ENCODE measurements at places on chromosomes 1 and 21. TPM values are rescaled to one million over a fixed set of nuclear protein-coding genes. Genes with fewer than 3 reads are reported as not detected.

DNA sequence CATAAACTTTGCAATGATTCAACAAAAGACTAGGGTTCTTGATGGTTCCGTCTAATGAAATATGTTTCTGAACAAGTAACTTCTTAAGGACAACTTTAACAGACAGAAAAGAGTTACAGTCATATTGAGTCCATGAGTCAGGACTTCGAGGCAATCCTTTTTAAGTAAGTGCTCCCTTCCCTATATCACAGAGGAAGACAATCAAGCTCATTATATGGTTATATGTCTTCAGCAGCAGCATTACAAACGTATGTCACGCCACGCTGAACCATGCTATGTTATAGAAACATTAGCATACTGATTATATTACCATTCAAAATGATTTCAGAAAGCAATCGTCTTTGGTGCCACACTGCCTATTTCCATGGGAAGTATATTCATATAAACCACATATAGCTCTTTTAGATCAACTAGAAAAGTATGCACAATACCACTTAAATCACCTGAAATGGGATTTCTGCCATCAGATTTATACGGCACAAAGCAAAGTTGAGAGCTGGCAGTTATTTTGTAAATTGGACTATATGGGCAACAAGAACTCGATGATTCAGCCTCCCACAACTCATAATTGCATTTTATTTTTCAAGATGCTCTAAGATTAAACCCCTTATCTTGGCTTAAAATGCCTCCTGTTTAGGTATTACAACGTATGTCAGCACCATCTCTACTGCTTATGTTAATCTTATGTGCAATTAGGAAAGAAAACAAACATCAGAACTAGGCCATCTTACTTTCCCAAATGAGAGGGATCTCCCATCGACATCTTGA lies 111.3 kb upstream of the SAMSN1 start:
- DNase-seq: no peak

DNA sequence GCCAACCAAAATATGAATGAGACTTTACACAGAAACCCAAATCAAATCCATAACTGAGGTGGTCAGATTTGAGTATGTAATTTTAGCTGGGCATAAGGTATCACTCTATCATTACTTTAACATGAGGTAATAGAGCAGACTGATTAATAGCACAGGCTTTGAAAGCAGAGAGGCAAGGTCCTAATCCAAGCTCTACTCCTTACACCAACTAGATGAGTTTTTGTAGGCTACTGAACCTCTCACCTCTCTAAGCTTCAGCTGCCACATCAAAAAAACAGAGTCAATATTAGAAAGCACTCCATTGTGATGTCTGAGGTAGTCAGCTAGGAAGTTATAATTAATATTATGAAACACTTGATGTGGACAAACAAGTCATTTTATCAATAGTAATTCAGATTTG lies 63.7 kb downstream of the ARID4B start:
- no peak for DNase-seq

- peak; percentile 44 for DNase-seq
Measured at GRCh38 chr1:154352581-154353459, 27.5 kb downstream of the ATP8B2 start.

- DNase-seq: no peak
Measured at GRCh38 chr1:221559911-221560310, 182.0 kb downstream of the DUSP10 start.

DNA sequence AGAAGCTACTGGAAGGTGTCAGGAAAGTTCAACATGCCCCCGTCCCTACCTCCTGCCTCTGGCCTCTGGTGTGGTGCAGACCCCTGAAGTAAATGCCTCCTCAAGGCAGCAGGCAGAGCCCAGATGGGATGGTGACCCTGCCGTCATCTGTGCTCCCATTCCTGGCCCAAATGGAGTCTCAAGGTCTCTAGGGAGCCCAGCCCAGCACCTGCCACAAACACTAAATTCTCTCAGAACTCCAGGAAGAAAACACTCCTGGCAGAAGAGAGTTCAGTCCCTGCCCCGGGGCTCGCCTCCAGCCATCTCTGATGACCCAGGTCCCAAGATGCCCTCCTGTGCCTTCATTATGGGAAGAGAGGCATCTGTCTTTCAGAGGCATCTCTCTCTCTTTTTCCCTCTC lies 261.6 kb upstream of the TMEM51 start:
- no peak for DNase-seq

GRCh38 chr1:30852026-30852425 lies 56.5 kb downstream of the SDC3 start:
- DNase-seq: no peak

DNA sequence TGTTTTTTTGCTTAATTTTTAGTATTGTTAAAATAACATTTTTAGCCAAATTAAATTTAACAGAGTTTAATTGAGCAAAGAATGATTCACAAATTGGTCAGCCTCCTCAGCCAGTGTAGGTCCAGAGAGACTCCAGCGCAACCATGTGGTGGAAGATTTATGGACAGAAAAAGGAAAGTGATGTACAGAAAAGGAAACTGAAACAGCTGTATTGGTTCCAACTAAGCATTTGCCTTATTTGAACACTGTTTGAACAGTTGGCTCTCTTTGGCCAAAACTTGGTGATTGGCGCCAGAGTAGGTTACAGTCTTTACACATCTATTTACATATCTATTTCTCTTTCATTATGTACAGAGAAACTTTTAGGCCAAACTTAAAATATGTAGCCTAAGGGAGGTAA lies 19.4 kb downstream of the RPS6KC1 start:
- no peak for DNase-seq

DNA sequence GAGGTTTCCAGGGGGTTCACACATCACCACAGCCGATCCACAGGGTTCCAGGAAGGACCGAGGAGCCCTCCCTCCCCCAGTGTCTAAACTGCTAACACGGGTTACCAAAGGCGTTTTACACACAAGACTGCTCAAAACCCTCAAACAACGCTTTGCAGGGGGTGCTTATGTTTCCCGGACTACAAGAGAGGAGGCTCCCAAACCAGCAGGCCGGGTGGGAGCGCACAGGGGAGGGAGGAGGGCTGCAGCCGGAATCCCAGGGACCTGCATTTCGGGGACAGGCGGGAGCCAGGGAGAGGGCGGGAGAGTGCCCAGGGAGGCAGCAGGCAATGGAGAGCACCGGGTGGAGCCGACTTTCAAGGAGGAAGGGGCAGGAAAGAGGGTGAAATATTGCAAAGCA lies 50.8 kb downstream of the ACBD3 start:
- no peak for DNase-seq

GRCh38 chr1:228334226-228334935 lies 72.3 kb downstream of the TRIM11 start:
- DNase-seq: no peak

TEKT2 gene
- not detected for total RNA-seq

DNA sequence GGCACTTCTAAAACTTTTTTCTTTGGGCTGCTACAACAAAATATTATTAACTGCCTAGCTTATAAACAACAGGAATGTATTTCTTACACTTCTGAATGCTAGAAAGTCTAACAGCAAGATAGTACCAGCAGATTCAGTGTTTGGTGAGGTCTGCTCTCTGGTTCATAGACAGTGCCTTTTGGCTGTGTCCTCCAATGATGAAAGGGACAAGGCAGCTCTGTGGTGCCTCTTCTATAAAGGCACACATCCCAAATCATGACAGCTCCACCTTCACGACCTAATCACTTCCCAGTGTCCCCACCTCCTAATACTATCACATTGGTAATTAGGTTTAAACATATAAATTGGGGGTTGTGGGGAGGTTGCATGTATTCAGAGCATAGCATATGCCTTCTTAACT lies 9.5 kb downstream of the CFH start:
- DNase-seq: no peak

DNA sequence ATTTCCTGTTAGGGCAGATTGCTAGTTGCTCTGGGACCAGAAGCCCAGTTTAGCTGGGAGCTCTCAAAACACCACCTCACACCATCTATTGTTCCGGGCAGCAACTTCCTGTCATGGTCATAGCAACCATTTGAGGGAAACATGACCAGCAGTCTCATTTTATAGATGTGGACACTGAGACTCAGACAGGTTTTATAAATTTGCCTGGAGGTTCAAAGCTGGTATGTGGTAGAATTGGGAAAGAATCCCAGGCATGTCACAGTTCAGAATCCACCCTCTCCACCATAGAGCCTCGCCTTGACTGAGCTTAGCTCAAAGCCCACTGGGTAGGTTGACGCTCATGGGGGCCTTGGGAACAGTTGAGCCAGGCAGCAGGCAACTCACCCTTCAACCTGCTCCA lies 14.0 kb upstream of the TRIM67 start:
- DNase-seq: no peak

SMAP2 gene
- total RNA-seq: 153 TPM

DNA sequence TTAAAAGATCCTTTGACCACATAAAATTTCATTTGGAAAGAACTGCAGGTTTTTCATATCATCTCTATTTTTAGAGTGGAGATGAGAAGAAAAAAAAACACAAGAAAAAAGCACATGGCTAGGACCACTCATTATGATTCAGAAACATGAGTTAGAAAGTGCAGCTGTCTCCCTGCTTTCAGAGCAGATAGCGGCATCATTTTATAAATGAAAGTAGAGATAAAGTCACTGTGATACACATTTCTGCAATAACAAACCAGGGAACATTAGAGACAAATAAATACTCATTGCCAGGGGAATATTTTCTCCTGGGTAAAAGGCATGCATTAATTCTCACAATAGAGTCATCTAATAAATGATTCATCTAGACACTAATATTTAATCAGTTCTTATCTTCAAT lies 87.5 kb upstream of the PLPPR4 start:
- DNase-seq: no peak

- DNase-seq: no peak
Measured at GRCh38 chr1:169094897-169095569, 11.5 kb upstream of the ATP1B1 start.

GRCh38 chr1:201633811-201634210 lies 94.9 kb downstream of the NAV1 start:
- no peak for DNase-seq

All from activated T-cell treated with anti-CD3 and anti-CD28 coated beads, Interleukin-2, amount 50 U/mL, for 4 hours (primary cell).